ENCODE measurements at places on chromosomes 12 and 14.
A peak's percentile ranks its signal among the peaks of the same experiment; 100 is the strongest.

DNA sequence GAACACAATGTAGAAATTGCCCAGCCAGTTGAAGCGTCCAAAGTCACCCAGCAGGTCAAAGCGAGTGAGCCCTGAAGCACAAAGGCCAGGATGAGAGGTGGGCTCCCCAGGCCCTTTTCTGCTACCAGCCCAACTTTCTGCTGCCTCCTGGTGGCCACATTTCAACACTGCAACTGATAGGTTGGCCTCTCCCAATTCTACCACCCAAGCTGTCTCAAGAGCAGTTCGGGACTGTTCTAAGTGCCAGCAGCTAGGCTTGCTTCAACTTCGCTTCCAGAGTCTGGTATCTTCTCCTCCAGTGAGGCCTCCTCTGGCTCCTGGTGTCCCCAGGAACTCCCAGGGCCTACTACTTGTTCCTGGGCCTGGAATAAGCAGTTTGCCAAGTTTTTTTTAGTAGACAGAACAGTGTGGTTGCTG, 3.4 kb upstream of the DHH start:
- peak; percentile 54 for DNase-seq

DNA sequence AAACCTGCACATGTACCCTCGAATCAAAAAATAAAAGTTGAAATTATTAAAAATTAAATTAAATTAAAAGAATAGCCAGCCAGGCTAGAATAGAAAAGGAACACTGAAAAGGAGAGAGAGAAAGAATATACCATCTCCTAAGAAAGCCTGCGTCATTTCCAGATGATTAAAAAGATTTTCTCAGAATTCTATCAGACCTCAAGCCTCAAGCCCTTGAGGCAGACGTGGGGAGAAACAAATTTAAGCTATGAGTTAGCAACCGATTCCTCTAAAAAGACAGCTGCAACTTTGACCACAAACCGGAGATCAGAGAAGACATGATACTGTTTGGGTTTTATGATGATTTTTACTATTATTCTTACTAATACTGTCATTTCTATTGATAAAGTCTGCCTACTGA, 138.3 kb downstream of the KSR2 start:
- no peak for DNase-seq

GRCh38 chr14:34049790-34050189, 98.9 kb upstream of the EGLN3 start:
- DNase-seq: no peak

GRCh38 chr14:23153851-23154796, 29.3 kb downstream of the SLC7A8 start:
- DNase-seq: peak; percentile 97

GRCh38 chr14:102318781-102319276, 717 bp upstream of the ZNF839 start:
- no peak for DNase-seq

GRCh38 chr14:102341566-102341965, 21.1 kb downstream of the CINP start:
- DNase-seq: no peak

GRCh38 chr12:12513416-12514006, 49.2 kb downstream of the DUSP16 start:
- no peak for DNase-seq

GRCh38 chr14:23562822-23563472, 4.6 kb downstream of the AP1G2 start:
- DNase-seq: peak; percentile 60

DNA sequence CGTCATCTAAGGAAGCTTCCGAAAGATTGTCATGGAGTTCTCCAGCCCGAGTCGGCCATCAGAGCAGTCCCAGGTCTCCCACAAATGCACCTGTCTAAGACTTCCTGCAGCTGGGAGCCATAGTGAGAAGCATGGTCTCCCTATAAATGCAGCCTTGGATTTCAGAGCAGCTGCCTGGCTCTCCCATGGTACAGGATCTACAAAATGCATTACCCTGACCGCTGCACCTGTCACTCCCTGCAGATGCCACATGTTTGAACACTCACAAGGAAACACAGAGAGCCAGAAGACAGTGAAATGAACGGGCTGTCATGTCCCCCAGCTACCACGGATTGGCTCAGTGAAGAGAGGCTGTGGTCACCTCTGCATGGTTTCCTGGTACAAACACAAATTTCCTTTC, 702.7 kb downstream of the MED13L start:
- DNase-seq: no peak

- DNase-seq: peak; percentile 65
Measured at GRCh38 chr12:24596768-24597388, 352.0 kb downstream of the BCAT1 start.

DNA sequence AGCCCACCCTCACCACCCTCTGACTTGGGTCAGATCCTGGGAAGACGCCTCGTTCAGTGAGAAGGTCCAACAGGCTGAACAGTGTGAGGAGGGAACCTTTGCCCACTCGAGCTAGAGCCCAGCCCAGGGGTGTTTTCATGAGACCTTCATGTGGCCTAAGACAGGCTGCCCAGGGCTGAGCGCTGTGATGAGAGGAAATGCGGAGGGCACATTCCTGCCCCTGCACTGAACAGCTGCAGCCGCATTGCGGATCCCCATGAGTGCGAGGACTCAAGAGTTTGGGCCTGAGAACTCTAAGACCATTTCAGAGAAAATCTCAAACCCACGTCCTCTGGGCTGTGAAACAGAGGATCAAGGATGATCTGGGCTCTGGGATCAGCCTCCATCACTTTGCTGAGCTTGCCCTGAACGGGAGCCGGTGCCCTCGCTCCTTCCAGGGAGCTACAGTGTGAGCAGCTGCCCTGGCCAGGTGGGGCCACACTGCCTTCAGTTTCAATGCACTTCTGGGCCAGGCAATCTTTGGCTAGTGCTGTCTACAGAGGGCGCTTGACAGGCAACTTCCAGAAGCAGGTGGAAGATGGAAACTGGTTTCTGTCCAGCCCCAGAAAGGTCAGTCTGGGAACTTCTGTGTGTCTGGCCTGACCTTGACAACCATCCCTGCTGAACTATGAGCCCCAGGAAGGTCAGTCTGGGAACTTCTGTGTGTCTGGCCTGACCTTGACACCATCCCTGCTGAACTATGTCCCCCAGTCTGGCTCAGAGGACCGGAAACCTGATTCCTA, 43.5 kb upstream of the P2RX7 start:
- DNase-seq: no peak

GRCh38 chr12:16526693-16527092, 79.3 kb downstream of the LMO3 start:
- peak; percentile 97 for DNase-seq

DNA sequence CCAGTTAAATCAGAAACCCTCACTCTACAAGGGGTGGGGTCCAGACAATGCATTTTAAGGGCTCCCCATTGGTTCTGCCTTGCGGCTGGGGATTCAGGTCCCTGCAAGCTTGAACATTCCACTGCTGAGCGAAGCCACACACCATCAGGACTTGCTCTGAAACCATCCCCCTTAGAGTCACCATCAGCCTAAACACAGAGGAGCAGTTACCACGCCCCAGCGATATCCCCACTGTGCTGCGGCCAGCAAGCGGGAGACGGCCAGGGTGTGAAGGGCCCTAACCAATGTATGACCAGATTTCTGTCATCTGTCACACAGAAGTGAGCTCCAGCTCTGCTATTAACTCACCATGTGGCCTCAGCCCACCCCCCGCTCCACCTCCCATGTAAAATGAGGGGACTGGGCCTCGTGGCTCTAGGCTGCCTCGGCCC, 29.7 kb downstream of the CCDC88C start:
- DNase-seq: no peak

GRCh38 chr14:106051796-106052195, 525.4 kb downstream of the TMEM121 start:
- no peak for DNase-seq

GRCh38 chr12:110680032-110680431, 8.9 kb downstream of the HVCN1 start:
- no peak for DNase-seq

DNA sequence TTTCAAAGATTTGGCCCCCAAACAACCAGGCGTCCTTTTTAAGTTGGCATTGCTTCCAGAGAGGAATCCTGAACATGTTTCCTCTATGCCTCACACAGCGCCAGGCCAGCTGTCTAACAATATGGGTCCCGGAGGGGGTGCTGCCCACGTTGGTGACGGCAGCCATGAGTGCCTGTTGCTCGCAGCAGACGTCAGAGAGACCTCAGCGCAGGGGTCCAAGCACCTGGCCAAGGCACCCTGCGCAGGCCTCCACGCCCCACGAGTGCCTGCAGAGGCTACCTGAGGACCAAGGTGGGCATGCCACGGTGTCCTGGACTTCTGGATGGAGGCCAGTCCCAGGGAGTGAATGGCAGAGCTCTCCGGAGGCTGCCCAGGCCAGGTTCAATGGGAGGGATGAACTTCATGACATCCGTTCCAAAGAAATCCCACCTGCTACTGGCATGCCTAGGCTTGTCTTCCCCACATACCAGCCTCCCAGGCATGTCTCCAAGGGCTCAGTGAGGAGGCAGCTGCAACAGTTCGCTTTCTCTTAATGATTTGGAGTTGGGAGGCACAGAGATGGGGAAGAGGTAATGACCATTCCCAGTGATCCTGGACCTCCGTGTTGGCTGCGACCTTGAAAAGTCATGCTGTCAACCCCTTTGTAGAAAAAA, 11.6 kb upstream of the FOXN3 start:
- peak; percentile 31 for DNase-seq

GRCh38 chr14:34368971-34369647, 92.9 kb downstream of the SPTSSA start:
- DNase-seq: no peak

DNA sequence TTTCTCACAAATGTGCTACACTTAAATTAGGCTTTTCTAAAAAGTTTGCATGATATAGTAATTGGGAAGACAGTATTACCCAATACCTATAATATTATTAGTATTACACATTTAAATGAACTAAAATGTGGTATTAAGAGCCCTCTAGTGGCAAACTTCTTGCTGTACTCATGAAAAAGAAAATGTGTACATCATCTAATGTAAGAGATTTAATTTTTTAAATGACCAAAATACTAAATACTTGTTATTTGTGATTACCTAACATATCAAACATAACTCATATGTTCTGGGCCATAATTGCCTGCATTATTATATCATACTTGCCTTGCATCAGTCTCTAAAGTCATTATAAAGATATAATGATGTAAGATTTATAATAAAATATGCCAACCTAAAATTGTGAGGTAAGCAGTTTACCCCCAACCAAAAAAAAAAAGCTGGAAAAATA, 64.2 kb downstream of the DNAI7 start:
- peak; percentile 73 for DNase-seq

DNA sequence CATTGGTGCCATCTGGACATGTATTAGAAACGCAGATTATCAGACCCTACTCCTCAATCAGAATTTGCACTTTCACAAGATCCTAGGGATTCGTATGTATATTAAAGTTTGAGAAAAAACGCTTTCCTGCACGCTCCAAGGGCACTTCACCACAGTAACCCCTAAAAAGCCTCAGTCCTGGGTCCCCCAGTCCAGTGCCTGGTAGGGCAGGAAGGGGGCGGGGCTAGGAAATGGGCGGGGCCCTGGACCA, 369 bp downstream of the DEPDC4 start:
- no peak for DNase-seq

- peak; percentile 94 for DNase-seq
Measured at GRCh38 chr12:88391556-88391955, 188.7 kb downstream of the KITLG start.

- DNase-seq: no peak
Measured at GRCh38 chr14:51277753-51278415, 37.8 kb downstream of the TMX1 start.

- DNase-seq: no peak
Measured at GRCh38 chr14:61467296-61467695, 145.9 kb downstream of the PRKCH start.

DNA sequence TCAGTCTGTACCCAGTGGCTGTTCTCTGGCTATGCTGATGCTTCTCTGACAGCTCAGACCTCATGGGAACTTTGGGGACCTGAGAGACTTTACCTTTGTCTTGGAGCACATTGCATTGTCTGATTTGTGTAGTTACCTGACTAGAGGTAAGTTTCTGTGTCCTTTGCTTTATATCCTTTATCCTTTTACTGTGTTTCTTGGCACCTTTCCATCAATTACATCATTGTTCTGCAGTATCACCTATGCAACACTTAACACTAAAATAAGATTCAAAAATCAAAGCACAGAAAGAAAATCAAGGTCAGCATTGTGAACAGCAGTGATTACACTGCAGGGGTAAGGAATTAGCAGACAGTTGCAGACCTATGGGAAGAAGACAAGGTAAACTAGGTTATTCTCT, 43.8 kb downstream of the SLC35F4 start:
- no peak for DNase-seq

GRCh38 chr12:62673028-62673815, 206.6 kb downstream of the MON2 start:
- no peak for DNase-seq

GRCh38 chr12:103964805-103965204, 867 bp upstream of the TDG start:
- DNase-seq: peak; percentile 8

GRCh38 chr14:33764876-33765650, 185.8 kb downstream of the EGLN3 start:
- peak; percentile 70 for DNase-seq

GRCh38 chr12:69099201-69099837, 140.1 kb upstream of the CPSF6 start:
- peak; percentile 3 for DNase-seq

- DNase-seq: no peak
Measured at GRCh38 chr14:80419769-80420168, 208.5 kb upstream of the DIO2 start.
